Amniotic epithelial cell (primary cell): ENCODE measurements at places on chromosomes 16 and 17.

GRCh38 chr16:4176906-4177417 is 60.7 kb upstream of the ADCY9 start:
- DNase-seq = peak; percentile 52

- no peak for DNase-seq
These were observed 4.5 kb downstream of the GSG1L start for GRCh38 chr16:28058839-28059589.

DNA sequence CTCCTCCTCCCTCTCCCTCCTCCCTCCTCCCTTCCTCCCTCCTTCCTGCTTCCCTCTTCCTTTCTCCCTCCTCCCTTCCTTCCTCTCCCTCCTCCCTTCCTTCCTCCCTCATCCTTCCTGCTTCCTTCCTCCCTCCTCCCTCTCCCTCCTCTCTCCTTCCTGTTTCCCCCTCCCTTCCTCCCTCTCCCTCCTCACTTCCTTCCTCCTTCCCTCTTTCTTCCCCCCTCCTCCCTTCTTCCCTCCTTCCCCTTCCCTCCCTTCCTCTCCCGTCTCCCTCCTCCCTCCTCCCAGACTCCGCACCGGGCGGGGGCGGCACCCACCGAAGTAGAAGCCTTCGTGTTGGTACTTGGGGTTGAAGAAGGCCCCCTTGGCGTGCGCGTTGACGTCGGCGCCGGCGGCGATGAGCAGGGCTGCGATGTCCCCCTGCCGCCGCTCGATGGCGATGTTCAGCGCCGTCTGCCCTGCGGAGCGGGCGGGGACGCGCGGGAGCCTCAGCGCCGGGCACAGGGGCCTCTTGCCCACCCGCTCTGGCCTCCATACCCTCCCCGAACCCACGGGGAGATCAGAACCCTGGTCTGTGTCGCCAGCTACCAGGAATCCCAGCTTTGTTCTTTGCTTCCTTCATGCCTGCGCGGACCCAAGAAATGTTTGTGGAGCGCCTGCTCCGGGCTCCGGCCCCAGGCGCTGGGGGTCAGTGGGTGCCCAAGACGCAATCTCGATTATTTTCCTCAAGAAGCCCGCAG is 22.2 kb downstream of the TRPV3 start:
- DNase-seq = peak; percentile 84

DNA sequence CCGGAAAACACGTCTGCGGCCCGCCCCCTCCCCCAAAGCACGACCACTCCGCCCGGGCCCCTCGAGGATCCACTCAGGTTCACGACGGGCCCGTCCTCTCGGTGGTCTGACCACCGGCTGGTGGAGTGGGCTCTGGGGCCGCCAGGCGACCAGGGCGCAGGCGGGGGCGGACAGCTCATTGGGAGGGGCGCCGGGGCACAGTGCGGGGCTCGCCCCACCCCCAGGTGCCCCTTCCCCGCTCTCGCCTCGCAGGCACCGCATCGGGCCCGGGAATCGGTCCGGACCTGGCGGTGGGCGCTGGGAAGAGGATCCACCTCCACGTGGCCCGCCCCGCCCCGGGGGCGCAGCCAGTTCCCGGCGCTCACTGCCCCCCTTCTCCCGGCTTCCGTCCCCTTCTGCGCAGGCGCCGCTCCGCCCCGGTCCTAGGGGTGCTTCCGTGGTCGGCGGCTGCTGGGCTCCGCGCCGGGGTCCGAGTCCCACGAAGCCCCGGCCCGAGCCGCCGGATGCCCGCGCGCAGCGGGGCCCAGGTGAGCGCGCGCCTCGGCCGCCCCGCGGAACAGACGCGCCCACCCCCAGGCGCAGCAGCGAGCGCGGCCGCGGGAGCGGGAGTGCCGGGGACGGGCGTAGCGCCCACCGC is at the start of gene MPG:
TSS of gene MPG (plus strand) at position 419 of the 637 bp plus-strand sequence. CDS start at position 504, 85 bp downstream.
- peak; percentile 64 for DNase-seq

DNA sequence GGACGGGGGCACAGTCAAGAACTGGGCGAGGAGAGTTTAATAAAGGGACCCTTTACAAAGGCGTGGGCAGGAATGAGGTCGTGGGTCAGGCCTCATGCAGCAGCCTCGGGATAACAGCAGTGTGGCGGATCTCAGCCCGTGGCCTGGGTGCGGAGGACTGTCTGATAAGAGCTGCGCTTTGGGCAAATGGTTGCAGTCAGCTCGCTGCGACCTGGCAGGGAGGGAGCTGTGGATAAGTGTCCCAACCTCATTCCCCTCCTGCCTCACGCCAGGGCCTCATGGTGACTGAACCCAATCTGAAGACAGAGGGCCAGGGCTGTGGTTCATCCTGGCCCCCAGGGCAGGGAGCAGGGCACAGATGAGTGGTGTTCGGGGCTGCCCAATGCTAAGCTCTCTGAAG is 13.6 kb downstream of the SMTNL2 start:
- DNase-seq = no peak

- DNase-seq = no peak
These were observed 30.2 kb downstream of the CDRT4 start for GRCh38 chr17:15437303-15437635.

- no peak for DNase-seq
These were observed 25.4 kb upstream of the WSB1 start for GRCh38 chr17:27268394-27269085.

DNA sequence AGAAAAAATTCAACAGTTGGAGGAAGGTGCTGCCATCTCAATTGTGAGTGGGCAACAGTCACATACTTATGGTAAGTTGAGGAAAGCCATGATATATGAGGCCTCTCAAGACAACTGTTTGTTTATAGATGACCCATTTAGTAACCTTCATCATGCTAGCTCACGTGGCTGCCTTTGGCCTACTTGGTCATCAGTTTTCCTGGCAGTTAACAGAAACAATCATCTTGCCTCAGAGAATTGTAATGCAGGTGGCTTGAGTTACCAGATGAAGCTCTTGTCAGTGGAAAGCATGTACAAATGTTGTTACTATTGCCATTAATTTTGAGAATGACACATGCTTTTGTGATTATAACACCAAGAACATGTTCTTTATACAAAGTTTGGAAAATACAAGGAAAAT is 14.7 kb downstream of the TPPP3 start:
- peak; percentile 24 for DNase-seq
